ENCODE measurements at places on chromosomes 13 and 19.

- DNase-seq, result no peak
Measured at GRCh38 chr13:35501661-35502235, 25.3 kb upstream of the MAB21L1 start.

DNA sequence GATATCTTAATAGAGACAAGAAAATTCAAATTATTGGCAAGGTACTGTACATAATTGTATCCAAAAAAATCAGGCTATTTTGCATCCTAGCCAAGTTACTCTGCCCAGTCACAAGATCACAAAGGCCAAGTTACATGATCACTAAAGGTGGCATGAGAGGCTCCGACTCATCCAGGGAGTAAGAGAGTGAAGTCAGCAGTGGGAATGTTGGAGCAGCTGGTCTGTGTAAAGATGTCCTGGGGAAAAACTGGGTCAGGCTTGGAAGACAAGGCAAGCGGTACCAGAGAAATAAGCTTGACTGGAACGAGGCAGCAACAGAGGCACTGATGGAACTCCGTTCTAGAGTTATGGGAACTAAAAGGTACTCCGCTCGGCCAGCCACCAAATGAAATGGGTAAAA lies 50.2 kb upstream of the PSG2 start:
- no peak for DNase-seq

DNA sequence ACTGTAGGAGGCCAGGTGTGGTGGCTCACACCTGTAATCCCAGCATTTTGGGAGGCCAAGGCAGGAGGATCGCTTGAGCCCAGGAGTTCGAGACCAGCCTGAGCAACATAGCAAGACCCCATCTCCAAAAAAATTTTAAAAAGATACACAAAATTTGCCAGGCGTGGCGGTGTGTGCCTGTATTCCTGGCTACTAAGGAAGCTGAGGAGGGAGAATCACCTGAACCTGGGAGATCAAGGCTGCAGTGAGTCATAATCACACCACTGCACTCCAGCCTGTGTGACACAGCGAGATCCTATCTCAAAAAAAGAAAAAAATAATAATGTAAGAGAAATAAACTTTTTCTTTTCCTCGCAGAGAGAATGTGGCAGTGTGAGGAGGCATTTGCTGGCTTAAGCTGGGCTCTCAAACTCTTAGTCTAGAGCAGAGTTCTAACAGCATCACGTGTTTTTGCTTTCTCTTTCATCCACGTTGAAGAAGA lies 21.1 kb downstream of the FAM187B start:
- DNase-seq, result no peak

DNA sequence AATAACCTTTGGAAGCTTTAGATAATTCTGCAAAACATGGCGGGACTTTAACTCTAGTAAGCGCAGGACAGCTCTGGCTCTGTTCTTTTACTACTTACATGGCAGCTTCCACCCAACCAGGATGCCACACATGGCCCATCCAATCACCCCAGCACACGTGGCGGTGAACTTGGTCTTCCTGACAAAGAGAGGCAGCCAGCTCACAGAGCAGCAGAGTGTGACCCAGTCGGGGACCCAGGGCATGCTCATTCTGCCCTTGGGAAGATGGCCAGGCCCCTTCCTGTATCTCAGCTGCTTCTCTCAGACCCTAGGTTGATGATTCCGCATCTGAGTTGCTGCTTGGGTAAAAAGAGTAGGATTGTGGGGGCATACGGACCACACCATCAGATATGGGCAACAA lies 172.1 kb downstream of the USP12 start:
- DNase-seq, result no peak

DNA sequence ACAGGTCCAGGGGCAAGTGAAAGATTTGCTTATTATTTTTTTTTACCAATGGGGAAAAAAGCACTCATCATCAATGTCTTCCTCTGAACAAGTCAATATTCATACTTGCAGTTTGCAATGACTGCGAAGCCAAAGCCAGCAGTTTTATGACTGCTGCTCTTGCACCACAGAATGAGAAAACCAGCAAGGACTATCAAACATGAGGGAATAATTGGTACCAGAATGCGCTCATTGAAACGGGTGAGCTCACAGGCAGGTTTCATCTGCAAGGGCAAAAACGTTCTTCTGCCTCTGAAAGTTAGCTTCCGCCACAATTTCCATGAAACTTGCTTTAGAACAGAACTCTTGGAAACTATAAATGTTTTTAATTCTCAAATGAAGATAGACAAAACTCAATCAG lies 5.5 kb downstream of the DLEU7 start:
- DNase-seq, result no peak

DNA sequence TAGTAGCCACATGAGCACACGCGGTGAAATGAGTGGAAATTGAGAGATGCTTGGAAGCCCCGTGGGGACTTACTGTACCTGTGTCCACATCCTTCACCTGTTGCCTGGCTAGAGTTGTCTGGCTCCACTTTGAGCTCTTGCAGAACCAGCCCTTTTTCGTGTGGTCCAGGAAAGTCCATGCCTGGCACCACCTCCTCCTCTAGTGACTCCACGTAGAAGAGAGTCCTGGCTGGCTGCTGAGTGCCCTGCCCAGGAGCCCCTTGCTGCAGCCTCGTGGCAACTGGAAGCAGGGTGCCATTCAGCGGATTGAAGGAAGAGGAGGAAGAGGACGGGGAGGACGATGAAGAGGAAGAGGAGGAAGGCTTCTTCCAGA lies 515 bp upstream of the ATXN8OS start:
- no peak for DNase-seq
